Globus pallidus (tissue), 1 donor: ENCODE measurements at places on chromosomes 7 and 10.

DNA sequence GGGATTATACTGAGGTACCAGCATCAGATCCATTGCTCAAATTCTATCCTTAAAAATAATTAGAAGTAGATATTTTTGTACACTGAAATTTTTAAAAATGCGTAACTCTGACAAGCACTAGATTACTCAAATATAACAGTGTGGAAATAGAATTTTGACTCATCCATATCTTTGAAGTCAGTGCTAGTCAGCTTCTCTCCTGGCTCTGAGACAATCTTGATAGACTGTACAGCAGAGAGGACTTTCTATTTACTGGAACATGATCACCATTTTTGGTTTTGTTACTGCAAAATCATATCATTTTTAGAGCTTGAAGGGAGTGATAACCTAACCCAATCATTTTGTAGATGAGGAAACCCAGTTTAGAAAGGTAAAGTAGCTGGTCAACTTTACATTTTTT lies 195.0 kb downstream of the MTERF1 start:
- DNase-seq: no peak

- no peak for DNase-seq
These were observed 40.5 kb downstream of the LYZL1 start for GRCh38 chr10:29329420-29329819.

- DNase-seq: no peak
These were observed 534.3 kb downstream of the PARD3 start for GRCh38 chr10:34280599-34281374.

DNA sequence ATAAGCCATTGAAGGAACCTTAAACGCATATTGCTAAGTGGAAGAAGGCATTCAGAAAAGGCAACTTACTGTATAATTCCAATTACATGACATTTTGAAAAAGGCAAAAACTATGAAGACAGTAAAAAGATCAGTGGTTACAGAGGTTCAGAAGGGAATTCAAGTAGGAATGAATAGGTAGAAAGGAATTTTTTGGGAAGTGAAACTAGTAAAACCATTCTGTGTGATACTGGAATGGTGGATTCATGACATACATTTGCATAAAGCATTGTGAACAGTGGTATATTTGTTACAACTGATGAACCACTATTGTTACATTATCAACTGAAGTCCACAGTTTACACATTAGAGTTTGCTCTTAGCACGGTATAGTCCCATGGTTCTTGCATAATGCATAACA lies 114.2 kb upstream of the GPR22 start:
- DNase-seq: peak; percentile 7

- no peak for DNase-seq
These were observed 957.2 kb upstream of the GHITM start for GRCh38 chr10:83182076-83182475.
